Stimulated activated CD4-positive, alpha-beta T cell treated with anti-CD3 and anti-CD28 coated beads, Interleukin-1b, Interleukin-23, amount 100 ng/mL, for 48 hours (primary cell): ENCODE measurements at places on chromosomes 2 and 18.

DNA sequence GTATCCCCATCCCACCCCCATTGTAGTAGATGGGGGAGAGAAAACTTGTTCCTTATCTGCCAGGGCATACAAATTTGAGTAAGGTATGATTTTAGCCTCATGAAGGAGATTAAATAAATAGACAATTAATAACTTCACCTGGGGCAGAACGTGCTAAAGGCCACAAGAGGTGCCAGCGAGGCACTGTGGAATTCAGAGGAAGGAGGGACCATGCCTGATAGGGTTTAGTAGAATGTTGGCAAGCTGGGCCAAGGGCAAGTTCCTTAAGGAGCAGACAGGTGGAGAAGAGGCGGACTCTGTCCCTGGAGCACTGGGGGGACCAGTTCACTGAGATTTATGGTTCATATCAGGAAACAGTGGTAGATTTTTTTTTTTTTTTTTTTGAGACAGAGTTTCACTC lies 22.5 kb downstream of the STAMBP start:
- DNase-seq, result no peak

DNA sequence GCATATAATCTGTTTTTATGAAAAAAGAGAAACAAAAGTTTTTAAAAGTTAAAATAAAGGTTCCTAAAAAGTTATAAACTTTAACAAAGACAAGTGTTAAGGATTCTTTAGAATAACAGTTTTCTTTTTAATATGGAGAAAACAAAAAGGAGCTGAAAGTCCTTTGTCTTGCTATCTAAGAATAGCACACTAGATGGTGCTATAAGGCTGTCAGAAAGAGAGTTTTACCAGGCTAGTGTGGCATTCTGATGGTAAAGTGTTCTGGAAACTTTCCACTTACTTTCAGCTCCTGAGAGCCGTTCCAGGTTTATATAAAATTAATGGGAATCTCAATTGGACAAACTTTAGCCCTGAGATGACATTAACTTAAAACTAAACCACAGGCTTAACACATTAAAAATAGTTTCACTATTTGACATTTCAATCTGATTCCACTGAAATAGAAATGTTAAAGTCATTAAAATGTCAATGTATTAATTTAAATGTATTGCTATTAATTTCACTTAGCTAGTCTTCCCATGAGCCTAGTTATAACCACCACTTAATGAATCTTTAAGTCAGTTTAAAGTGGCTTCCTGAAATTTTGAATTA lies 3.7 kb downstream of the FBXO48 start:
- DNase-seq, result no peak

GRCh38 chr2:216029416-216030129 lies 16.2 kb upstream of the MREG start:
- DNase-seq, result peak; percentile 40

GRCh38 chr18:29849144-29849543 lies 1193.4 kb downstream of the DSC3 start:
- DNase-seq, result no peak

DNA sequence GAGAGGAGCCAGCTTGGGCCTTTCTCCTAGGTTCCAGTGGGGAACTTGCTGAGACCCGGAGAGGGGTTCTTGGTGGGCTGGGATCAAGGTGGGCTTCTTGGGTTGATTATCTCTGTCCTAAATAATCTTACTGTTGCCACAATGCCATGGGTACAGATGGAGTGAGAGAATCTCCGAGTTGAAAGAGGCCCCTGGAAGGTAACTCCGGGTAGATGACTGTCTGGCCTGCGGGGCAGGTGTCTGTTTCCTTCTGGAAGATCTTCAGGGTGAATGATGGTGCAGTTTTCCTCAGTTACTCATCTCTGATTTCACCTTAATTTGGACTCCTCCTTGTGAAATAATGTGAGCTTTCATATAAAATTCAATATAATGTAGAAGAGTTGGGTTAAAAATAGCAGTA lies 159.4 kb downstream of the ACTR3 start:
- no peak for DNase-seq

DNA sequence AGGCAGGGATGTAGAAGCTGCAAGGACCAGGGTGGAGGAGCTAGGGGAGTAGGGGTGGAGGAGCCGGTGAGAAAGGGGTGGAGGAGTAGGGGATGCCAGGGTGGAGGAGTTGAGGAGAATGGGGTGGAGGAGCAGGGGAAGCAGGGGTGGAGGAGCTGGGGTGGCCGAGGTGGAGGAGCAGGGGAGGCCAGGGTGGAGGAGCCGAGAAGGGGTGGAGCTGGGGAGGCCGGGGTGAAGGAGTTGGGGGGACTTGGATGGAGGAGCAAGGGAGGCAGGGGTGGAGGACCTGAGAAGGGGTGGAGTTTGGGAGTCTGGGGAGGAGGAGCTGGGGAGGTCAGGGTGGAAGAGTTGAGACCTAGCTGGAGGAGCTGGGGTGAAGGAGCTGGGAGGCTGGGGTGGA lies 13.3 kb downstream of the SOX11 start:
- no peak for DNase-seq

DNA sequence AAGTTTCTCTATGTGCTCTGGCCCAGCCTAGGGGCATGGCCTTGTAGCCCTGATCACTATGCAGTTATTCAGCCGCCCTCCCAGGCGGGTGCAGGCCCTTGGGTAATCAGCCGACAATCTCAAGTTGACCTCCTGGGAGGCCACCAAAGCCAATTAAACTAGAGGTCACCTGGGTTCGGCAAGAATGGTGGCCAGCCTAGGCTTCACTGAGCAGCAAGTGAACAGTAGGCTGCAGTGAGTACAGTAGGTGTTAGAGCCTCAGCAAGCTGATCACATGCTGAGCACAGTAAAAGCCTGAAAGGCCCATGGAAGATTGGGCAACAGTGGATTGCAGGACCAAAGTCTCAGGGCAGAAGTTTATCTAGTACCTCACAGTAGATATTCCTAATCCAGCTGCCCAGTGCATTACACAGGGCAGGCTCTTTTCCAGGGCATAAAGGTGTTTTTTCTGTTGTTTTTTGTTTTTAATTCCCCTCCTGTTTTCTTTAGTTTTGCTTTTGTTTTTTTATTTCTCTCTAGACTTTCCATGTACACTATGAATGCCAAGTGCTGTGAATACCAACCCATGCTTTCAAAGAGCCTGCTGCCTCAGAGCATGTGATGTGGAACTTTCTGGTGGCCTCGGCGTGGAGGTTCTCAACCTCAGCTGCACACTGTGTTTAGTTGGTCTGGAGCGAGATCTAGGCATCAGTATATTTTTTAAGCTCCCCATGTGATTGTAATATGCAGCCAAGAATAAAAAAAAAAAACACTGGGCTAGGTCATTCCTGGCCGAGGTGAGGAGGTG lies 55.9 kb upstream of the ATL2 start:
- no peak for DNase-seq

GRCh38 chr2:71727562-71727961 lies 274.2 kb downstream of the DYSF start:
- no peak for DNase-seq

- no peak for DNase-seq
Measured at GRCh38 chr18:75252136-75252535, 41.5 kb downstream of the TSHZ1 start.

- no peak for DNase-seq
Measured at GRCh38 chr2:44671916-44672315, 269.6 kb upstream of the SIX3 start.

GRCh38 chr2:15155959-15156574 lies 405.1 kb downstream of the NBAS start:
- no peak for DNase-seq

DNA sequence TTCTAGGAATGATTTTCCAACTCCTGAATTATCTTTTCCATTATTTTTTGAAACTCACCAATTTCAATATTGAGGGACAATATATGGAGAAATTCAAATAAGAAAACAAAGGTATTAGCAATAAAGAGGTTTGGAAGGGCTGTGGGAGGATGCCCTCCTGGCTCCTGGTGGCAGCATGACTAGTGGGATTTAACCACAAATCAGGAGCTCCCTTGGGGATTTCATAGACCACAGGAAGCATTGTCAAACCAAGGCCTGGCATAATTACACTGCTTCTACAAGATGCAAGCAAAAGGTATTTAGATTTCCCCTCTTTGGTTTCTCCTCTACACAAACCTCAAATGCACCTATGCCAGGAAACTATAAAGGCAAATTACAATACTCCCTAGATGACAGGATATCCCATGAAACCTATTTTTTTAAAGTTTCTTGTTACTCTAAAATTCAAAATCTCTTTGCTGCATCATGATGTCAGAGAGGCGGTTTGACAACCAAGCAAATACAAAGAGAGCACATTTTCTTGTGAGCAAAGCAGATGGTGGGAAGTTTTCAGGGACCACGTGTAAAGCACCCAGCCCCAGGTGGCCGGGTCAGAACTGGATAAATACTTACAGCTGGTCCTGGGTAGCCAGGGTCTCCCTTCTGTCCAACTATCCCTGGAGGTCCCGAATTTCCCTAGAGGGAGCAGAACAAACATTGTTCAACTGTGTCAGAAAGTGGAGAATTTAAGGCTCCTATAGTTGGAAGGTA lies 67.9 kb downstream of the COL6A3 start:
- DNase-seq, result no peak

GRCh38 chr2:107278672-107279071 lies 392.7 kb upstream of the ST6GAL2 start:
- no peak for DNase-seq

DNA sequence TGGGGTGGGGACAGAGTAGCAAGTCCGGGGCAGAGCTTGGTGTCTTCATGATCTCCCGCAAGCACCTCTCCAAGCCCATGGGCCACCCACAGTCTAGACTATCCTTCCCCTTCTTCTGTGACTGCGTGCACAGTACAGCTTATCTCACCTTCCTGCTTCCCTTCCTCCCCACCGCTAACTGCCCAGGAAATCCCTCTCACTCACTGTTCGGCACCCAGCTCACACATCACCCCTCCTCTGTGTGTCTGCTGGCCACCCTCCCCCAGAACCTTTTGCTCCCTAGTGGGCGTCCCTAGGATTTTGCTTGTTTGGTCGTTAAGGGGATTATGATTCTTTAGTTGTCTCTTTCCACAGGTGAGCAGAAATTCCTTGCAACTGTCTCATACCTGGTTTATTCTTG lies 31.5 kb upstream of the SMAD7 start:
- DNase-seq, result no peak
